ENCODE measurements at places on chromosomes 5 and 9.
A peak's percentile ranks its signal among the peaks of the same experiment; 100 is the strongest.

GRCh38 chr5:174383210-174384167 lies 338.0 kb downstream of the NSG2 start:
- DNase-seq, result no peak

DNA sequence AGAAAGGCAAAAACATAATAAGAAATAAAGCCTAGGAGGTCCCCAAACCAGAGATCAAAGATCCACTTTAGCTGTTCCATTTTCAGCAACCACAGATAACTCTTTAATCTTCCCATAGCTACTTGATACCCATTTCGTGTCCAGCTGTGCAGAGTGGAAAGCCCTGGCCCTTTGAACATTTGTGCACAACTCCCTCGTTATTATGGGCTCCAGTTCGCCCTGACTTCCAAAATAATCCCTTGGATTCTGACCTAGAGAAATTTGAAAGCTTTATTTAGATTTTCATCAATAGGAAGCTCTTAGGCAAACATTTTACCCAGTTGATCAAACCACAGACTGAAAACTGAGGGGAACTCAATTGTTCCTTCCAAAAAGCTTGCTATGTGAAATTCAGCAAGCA lies 4.8 kb downstream of the MYOT start:
- DNase-seq, result no peak

GRCh38 chr5:139984816-139985215 lies 58.3 kb downstream of the NRG2 start:
- DNase-seq, result no peak

DNA sequence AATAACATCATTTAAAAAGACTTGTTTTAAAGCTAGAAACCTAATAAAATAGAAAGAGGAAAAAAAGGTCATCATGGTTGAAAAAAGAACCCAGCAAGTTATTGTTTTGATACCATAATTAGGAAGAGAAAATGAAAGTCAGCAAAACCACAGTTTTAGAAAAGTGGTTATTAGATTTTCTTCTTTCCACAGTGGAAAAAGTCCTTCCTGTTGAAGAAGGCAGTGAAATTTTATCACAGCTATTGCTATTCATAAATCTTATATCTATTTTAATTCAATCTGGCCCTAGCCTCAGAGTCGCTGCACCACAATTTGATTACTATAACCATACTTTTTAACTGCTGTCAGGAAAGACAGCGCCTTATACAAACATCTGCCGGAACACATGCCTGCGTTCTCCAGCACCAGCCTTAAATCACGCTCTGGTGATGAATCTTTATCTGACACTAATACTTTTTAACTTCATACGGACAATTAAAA lies 60.3 kb downstream of the MAPKAP1 start:
- no peak for DNase-seq

GRCh38 chr5:127153031-127153430 lies 79.7 kb upstream of the C5orf63 start:
- DNase-seq, result no peak

GRCh38 chr9:70061776-70062175 lies 18.1 kb downstream of the MAMDC2 start:
- no peak for DNase-seq

GRCh38 chr9:17793713-17794622 lies 215.1 kb downstream of the SH3GL2 start:
- DNase-seq, result peak; percentile 1

DNA sequence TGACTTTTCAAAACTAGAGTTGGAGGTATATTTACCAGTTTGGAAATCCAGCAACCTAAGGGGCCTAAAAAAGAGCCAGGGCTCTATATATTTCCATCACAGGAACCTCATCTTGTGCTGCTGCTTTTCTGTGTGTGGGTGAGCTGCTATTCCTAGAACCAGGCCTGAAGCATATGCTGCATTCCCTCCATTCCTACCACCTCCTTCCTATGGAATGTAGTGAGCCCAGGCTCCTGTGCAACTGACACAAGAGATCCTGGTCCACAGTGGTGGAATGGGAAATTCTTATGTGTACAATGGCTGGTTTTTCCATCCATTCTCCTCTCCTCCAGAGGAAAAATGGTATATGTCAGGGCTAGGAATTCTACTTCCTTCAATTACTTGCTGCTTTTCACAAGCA lies 39.1 kb downstream of the SPEF2 start:
- no peak for DNase-seq

DNA sequence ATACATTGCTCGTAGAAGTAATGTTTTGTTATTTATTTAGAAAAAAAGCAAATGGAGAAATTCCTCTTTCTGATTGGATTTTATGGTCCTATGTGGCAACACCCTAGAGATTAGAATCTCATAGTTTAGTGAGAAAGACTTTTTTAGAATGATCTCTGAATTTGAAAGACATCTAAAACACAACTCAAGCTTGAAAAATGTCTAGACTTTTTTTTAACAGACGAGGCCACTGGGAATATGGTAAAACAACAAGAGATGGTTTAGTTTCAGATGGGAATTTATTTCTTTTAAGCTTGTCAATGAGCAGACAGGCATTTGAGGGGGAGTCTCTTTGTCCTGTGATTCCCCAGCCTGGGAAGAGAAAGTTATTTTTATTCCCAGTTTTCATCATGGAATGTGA lies 122.1 kb downstream of the NTRK2 start:
- DNase-seq, result no peak

DNA sequence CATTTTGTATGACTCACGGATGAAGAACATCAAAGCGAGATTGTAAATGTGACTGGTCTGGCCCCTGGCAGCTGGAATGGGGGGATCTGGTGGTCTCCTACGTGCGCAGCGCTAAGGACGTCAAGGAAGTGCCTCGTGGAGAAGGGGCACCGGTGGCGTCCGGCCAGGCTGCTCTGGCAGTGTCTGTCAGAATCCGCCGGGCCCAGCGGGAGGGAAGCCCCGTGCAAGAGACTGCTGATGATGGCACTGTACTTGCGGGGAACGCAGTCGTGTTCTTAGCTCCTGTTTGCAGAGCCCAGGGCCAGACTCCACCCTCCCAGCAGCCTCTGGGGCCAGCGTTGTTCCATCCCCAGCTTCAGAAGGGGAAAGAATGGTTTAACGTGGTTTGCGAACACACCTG lies 75.5 kb downstream of the COL5A1 start:
- DNase-seq, result no peak

DNA sequence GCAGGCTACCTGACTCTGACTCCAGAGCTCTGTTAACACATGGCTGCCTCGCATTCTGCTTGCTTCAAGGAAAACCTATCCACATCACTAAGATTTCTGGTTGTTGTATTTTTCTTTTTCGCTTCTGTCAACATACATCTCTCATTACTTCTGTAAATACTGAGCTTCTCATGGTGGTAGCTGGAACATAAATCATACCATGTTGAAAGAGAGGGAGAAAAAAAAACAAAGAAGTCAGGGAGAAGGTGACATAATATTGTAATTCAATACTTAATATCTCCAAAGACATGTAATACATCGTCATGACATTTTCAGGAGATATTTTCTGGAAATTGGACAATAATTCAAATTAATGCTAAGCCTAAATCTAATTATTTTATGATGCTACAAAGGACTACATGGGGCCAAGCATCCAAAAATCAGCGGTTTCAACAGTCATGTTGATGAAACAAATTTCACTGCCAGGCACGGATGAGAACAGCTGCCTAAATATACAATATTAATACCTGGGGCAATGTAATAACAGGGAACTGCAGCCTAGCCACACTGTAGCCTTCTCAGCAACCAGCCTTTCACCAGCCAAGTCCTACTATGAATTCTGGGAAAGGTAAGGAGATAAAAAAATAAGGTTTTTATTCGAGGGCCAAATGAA lies 332.0 kb downstream of the TRIM32 start:
- no peak for DNase-seq

GRCh38 chr5:142845954-142846398 lies 75.8 kb downstream of the ARHGAP26 start:
- DNase-seq, result peak; percentile 74

DNA sequence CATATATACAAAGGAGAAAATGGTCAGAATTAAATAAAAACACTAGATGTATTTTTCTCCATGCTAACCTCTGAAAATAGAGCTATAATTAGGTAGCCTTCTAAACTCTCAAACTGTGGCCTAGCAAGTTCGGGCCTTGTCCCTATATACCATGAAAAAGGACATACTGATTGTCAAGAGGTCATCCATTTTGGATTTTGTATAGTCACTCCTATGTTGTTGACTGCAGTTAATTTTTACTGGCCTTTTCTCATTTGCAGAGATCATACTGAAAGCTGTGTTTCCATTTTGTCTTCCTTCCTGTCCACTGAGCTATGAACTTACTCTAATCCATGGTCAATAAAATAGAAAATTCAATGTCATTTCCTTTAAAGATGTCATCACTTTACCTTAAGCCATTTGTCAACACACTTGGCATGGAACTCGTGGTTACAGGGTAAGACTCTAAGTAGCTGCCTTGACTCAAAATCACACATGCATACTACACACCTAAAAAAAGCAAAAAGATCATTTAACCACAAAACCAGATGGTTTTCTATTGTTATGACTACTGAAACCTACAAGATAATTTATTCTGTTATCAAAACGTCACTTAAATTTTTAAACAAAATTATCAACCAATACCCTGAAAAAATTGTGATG lies 58.0 kb downstream of the RNF38 start:
- no peak for DNase-seq

- DNase-seq, result no peak
Measured at GRCh38 chr9:3721096-3721495, 195.3 kb upstream of the RFX3 start.

DNA sequence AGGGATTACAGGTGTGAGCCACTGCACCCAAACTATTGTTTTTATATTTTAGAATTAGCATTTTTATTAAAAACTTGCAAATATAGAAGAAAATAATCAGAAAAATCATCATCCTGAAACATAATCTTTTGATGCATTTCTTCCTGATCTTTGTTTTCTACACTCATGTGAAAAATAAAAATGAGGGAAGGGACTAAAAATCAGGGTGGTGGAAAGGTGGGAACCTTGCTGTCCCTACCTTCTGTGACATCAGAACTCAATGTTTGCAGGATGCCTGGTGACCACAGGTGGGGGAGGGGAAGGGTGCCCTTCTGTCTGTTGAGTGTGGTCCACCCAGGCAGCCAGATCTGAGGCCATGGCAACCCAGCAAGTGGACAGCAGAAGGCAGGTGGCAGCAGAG lies at the start of gene SMIM23:
TSS of gene SMIM23 (plus strand) at position 301 of the 400 bp plus-strand sequence. CDS start at position 356, 55 bp downstream.
- no peak for DNase-seq

DNA sequence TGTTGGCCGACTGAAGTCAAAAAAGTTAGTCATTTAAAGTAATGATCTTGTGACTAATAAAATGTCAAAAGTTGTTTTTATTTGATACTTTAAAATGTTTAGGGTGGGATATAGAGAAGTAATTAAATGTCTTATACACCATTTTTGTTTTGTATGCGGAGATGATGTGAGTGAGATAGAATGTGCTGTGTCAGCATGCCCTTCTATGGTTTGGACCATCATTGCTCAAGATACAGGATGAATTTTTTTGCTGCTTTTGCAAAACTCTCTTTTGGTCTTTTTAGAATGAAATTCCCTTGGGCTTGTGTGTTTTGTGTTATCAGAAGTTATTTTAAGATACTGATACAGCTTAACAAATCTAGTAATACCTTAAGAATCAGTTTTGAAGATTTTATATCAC lies 12.5 kb downstream of the SRFBP1 start:
- DNase-seq, result no peak

DNA sequence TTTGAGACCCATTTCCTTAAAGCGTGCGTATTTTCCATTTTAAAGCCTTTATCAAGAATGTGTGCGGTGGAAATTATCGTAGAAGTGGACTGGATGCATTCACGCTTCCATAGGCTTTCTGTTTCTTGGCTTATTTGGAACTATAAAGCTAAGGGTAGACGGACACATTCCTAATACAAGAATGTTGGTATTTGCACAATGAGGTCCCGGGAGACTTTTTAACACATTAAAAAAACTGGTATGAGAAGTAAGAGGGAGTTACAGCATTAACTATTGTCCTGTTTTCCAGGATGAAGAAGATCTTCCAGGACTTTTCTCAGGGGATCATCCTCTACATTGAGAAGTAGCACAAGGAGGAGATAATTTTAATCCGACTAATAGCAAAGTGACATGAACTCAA lies 653.0 kb downstream of the MTRR start:
- DNase-seq, result no peak

DNA sequence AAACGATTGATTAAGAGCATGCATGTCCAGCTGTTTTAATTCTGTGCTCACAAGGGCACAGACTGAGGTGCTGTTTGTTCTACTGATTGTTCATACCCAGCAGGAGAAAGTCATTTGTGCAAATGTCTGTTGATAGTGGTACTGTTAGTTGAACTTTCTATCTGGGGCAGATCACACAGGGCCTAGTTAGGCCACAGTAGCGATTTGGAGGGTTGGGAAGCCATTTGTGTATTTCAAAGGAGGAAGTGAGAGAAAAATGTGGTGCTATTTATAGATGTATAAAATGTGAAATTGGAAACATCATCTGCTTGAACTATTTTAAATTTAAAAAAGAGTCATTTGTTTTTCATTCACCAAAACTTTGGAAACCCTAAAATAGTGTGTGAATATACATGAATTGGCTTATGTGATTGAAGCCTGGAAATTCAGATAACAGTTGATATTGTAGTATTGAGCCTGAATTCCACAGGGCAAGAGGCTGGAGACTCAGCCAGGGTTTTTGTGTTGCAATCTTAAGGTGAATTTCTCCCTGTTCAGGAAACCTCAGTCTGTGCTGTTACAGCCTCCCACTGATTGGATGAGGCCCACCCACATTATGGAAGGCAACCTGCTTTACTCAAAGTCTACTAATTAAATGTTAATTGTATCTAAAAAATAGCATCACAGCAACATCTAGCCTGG lies 162.0 kb upstream of the CDKN2B start:
- DNase-seq, result no peak

- DNase-seq, result no peak
Measured at GRCh38 chr9:100084734-100085133, 14.1 kb downstream of the ERP44 start.

DNA sequence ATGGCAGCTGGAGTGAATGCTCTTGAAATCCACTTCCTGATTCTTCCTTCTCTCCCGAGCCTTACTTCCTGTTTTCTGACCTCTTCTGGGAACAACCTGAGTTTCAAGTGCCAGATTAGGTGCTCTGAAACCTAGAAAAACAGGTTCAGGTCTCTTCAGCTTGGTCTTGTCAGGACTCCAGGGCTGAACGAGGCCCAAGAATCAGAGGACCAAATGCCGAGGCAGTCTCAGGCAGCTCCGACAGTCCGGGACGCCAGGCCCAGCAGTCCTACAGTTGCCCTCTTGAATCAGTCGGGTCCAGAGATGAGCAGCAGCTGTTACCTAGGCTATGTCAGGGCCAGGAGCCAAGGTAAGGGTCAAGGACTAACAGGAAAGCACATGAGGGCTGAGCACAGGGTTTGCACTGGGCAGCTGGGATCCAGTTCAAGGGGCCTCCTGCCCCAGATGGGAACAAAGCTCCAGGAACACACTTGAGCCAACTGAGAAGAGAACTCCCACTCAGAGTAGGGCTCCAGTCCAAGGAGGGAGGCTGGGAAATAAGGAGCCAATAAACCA lies 38.3 kb upstream of the ADRA1B start:
- DNase-seq, result no peak

- no peak for DNase-seq
Measured at GRCh38 chr5:153969563-153969895, 69.2 kb downstream of the FAM114A2 start.

- no peak for DNase-seq
Measured at GRCh38 chr5:107184066-107184465, 486.7 kb downstream of the EFNA5 start.
